ENCODE measurements at places on chromosomes 2 and 18. TPM values are rescaled to one million over a fixed set of nuclear protein-coding genes. Genes with fewer than 3 reads are reported as not detected.

DNA sequence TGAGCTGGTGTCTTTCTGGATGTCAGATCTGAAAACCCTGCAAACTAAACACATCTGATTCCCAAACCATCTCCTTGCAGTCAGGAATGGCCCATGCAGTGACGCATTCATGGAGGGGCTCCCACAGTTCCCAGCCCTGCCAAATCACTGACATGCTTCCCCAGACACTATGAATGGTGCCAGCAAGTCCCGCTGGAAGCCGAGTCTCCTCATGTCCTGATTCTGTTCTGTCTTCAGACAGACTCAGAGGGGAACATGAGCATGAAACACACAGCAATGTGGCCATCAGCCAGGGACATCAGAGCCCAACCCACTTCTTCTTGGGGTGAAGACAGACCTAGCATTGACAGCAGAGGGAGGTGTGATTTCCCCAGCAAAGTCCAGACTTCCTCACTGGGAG lies 83.7 kb downstream of the TTC32 start:
- DNase-seq, result no peak

GALR1 gene
- total RNA-seq, result not detected

- peak; percentile 12 for DNase-seq
Observed at GRCh38 chr2:174632841-174633622, 35.4 kb upstream of the WIPF1 start.

ARHGAP25 gene
- 47.4 TPM for total RNA-seq

GRCh38 chr2:168396131-168396530 lies 59.9 kb upstream of the CERS6 start:
- no peak for DNase-seq

DNA sequence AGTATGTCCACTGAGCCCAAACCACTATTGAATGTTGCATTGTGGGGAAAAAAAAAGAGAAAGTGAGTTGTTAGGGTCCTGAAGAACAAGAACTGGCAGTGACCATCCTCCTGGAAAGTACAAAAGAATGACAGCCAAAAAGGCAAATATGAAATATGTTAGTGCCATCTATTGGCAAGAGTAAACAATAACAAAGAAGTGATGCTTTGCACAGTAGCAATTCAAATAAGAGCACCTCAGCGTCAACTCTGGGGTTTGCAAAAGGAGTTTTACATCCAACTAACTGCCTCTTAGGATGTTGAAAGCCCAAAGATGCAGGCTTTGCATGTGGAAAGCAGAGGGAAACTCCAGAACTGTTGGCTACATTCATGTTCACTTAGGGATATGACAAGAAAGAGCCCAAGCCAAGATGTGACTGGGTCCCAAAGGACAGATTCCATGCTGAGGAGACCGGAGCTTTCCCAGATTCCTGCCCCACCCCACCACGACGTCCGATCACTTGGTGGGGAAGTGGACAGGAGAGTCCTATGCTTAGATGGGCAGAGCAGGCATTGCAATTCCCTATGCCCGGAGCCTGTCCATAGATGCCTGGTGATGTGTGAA lies 15.6 kb downstream of the TRABD2A start:
- no peak for DNase-seq

GRCh38 chr2:237257471-237257951 lies 156.5 kb downstream of the COL6A3 start:
- no peak for DNase-seq

FEV gene
- total RNA-seq, result not detected

IL36A gene
- total RNA-seq, result not detected

SMYD1 gene
- total RNA-seq, result not detected

DNA sequence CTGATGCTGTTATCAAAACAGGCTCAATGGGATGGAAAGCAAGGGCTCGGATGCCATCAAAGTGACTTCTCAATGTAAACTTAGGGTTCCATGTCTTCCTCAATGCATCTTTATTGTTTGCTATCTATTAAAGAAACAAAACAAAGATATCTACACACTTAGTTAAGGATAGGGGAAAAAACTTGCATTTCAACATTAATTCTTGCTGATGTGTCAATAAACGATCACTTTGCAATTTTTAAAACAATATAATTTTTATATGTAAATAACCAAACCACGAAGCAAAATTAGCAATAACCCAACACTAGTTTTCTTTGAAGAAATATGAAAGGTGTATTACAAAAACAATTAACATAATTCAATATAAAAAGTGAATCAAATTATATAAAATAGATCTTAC lies 96.7 kb downstream of the STRN start:
- no peak for DNase-seq

- no peak for DNase-seq
Observed at GRCh38 chr2:217935235-217935879, 67.4 kb downstream of the TNS1 start.

GRCh38 chr18:24386681-24387080 lies 10.9 kb downstream of the OSBPL1A start:
- DNase-seq, result no peak

CFAP221 gene
- total RNA-seq, result not detected

DNA sequence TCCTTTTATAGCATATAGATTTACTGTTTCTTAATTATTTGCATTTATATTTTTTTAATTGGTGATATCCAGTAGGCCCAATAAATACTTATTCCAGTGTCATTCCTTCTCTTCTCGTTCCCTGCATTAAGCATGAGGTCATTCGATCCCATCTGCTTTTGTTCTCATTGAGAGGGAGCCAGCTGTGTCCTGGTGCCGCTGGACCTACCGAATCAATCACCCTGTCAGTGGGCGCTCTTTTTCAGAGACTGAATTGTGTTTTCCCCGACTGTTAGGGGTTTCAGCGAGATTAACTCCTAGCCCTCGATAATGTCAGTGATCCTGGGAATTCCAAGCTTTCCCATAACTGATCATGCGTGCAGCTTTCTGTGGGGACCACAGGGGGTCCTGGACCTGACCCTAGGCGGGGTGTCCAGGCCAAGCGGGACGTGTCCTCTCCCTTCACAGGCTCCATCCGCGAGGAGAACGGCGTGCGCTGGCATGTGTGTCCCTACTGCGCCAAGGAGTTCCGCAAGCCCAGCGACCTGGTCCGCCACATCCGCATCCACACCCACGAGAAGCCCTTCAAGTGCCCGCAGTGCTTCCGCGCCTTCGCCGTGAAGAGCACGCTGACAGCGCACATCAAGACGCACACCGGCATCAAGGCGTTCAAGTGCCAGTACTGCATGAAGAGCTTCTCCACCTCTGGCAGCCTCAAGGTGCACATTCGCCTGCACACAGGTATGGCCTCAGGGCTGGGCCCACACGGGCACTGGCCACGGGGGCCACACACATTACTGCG lies 72.4 kb downstream of the ZNF236 start:
- no peak for DNase-seq

- DNase-seq, result no peak
Observed at GRCh38 chr2:56688661-56689060, 504.9 kb downstream of the CCDC85A start.

GRCh38 chr2:240718896-240719490 lies 27.3 kb downstream of the AQP12A start:
- no peak for DNase-seq
